Left renal pelvis (tissue), 4 donors: ENCODE measurements at places on chromosomes 7 and 10. TPM values are rescaled to one million over a fixed set of nuclear protein-coding genes. Genes with fewer than 3 reads are reported as not detected.

ABCB4 gene
- 2.1 TPM for polyA plus RNA-seq

TMEM229A gene
- polyA plus RNA-seq: 0.08 TPM

SFR1 gene
- 11.0 TPM for polyA plus RNA-seq

TRIM74 gene
- 0.37 TPM for polyA plus RNA-seq

DNA sequence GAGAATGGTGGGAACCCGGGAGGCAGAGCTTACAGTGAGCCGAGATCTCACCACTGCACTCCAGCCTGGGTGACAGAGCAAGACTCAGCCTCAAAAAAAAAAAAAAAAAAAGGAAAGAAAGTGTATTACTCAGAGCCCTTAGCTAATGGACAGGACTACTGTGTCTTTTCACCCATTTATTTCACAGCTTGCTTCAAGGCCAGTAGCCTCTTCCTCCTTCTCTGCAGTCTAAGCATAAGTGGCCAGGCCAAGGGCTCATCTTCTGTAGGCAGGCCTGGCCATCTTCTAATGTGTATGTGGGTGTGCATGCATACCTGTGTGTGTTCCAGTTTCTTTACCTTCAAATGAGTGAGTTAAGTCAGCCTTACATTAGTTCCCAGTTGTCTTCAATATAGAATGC lies 94.8 kb upstream of the GDF10 start:
- DNase-seq: no peak

- no peak for DNase-seq
These were observed 75.8 kb downstream of the ZRANB1 start for GRCh38 chr10:125017547-125018298.

- DNase-seq: no peak
These were observed 381.6 kb downstream of the SUGCT start for GRCh38 chr7:40516376-40516775.

- no peak for DNase-seq
These were observed 145.7 kb upstream of the AHR start for GRCh38 chr7:17152721-17153120.

GRCh38 chr7:2114052-2114451 lies 118.7 kb downstream of the MAD1L1 start:
- DNase-seq: no peak

- no peak for DNase-seq
These were observed 671.1 kb upstream of the GRM3 start for GRCh38 chr7:85972504-85973141.
